Tibial nerve (tissue), 4 donors: ENCODE measurements at places on chromosomes 4 and X. TPM values are rescaled to one million over a fixed set of nuclear protein-coding genes. Genes with fewer than 3 reads are reported as not detected.

The PPEF1 gene
- 0.22 TPM for total RNA-seq

GRCh38 chr4:128907981-128908380 is 98.5 kb downstream of the JADE1 start:
- no peak for DNase-seq

The NIPAL1 gene
- total RNA-seq = 3.1 TPM

GRCh38 chrX:130758072-130758471 is 144.9 kb downstream of the ENOX2 start:
- DNase-seq = no peak

GRCh38 chr4:183601381-183601780 is 57.6 kb downstream of the RWDD4 start:
- DNase-seq = no peak

- DNase-seq = no peak
Measured at GRCh38 chr4:3065551-3065950, 8.8 kb downstream of the HTT-AS start.

DNA sequence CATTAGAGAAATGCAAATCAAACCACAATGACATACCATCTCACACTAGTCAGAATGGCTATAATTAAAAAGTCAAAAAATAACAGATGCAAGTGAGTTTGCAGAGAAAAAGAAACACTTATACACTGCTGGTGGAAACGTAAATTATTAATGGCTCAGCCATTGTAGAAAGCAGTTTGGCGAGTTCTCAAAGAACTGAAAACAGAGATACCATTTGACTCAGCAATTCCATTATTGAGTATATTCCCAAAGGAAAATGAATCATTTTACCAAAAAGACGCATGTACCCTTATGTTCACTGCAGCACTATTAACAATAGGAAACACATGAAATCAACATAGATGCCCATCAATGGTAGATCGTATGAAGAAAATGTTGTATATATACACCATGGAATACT is 75.0 kb downstream of the NAA11 start:
- no peak for DNase-seq

- DNase-seq = no peak
Measured at GRCh38 chr4:158169931-158170690, 2.7 kb downstream of the GASK1B start.

GRCh38 chr4:24659241-24659961 is 75.0 kb upstream of the DHX15 start:
- DNase-seq = no peak

DNA sequence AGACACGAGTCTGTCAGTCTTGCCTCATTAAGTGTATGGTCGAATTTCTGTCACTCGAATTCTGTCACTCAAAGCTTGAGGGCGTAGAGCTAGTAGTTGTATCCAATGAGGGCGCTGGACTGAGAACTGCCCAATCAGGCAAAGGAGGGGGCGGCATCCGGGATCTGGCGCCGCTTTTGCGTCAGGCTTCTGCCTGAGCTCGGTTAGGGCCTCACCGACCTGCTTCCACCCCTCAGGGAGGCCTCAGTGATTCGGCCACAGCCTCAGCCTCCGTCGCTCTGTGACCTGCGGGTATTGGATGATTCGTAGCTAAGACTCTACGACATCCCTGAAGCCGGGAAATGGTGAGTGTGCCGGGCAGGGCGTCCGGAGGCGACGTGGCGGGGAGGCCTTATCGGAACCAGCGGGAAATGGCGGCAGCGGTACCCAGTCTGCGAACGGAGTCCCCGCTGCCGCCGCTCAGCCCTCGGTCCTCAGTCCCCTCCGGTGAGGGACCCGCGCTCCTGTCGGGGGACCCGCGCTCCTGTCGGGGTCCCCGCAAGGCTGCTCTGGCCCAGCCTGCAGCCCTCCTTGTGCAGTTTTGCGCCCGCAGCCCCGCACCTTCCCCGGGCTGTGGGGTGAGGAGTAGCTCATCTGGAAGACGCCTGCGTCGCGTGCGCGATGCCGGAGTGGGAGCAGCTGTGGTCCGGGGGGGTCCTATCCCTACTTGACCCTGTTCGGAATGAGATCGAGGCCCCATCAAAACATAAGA is 88.3 kb downstream of the ZNF718 start:
- DNase-seq = no peak

- DNase-seq = no peak
Measured at GRCh38 chr4:39745920-39746319, 48.0 kb downstream of the UBE2K start.

DNA sequence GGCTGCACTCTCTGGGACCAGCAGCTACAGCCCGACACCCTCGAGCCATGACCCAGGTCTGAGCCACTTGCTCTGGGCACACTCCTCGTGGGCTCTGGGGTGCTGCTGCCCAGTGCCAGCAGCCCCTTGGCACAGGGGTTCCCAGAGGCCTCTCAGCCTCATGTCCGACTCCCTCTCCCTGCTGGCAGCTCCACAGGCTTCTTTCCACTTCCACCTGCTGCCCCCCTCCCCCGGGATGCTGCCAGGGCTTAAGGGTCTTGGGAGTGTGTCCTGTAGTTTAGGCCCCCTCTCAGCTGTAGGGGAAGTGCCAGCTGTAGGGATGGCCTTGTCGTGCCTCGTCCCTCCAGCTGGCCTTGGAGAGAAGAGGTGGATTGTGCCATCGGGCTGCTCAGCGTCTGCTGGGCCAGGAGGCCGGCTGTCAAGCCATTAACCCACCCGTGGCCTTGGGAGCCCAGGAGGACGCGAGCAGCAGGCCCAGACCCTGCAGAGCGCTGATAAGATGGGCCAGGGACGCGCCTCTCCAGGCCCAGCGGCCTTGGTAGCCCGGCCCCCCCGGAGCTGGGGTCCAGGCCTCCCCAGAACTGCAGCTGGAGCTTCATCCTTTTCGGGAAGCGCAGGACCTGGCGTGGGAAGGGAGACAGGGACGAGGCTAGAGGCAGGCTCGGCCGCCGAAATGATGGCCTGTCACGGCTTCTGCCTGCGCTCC is 1.0 kb upstream of the USP27X start:
- no peak for DNase-seq

The MAN2B2 gene
- 45.2 TPM for total RNA-seq

The BMX gene
- total RNA-seq = 2.3 TPM

The TMPRSS11A gene
- not detected for total RNA-seq

The ANXA10 gene
- not detected for total RNA-seq

GRCh38 chr4:71992571-71993312 is 39.1 kb upstream of the NPFFR2 start:
- DNase-seq = no peak

The MAGEB10 gene
- total RNA-seq = not detected

The PNMA6A gene
- total RNA-seq = 3.6 TPM

The TGIF2LX gene
- total RNA-seq = not detected

- no peak for DNase-seq
Measured at GRCh38 chrX:10906866-10907265, 204.3 kb upstream of the HCCS start.

- DNase-seq = no peak
Measured at GRCh38 chr4:872241-872981, 46.5 kb upstream of the CPLX1 start.

The ADH1A gene
- not detected for total RNA-seq

The TMEM271 gene
- not detected for total RNA-seq

DNA sequence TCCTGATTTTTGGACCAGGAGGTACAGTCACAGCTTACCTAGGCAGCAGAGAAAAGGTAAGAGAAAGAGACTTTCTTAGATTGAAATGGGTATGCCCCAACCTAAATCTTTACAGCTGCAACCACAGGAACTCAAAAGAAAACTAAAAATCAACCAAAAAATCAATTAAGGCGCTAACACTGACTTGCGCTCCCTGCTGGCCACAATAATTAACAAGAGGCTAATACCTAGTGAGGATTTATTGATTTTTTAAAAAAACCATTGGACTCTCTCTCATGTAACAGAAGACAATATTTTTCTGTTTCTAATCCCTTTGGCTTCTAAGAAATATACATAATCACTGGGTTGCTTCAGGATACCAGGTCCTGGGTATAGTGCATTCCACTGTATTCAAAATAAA is 153.9 kb upstream of the TENM3 start:
- no peak for DNase-seq
